ENCODE measurements at places on chromosomes 4 and X. TPM values are rescaled to one million over a fixed set of nuclear protein-coding genes. Genes with fewer than 3 reads are reported as not detected.

RBM46 gene
- total RNA-seq = not detected

MAGEB10 gene
- total RNA-seq = not detected

ESX1 gene
- total RNA-seq = 1.4 TPM

ANXA10 gene
- total RNA-seq = 2.9 TPM

FAM13A gene
- 25.9 TPM for total RNA-seq

TRPC5OS gene
- not detected for total RNA-seq

Data from myometrial cell (primary cell).